Uterine smooth muscle cell (primary cell): ENCODE measurements at places on chromosomes 11 and 22. TPM values are rescaled to one million over a fixed set of nuclear protein-coding genes. Genes with fewer than 3 reads are reported as not detected.

DTX4 gene
- 0.22 and 0.25 TPM in 2 replicates for total RNA-seq

FGF19 gene
- total RNA-seq = not detected in 2 replicates

SESN3 gene
- 7.0 and 10.6 TPM in 2 replicates for total RNA-seq

DGCR6 gene
- 0.44 and 2.2 TPM in 2 replicates for total RNA-seq

TIMM10B gene
- total RNA-seq = 44.7 and 51.0 TPM in 2 replicates

MOGAT2 gene
- total RNA-seq = not detected in 2 replicates

USH1C gene
- total RNA-seq = not detected in 2 replicates

NEFH gene
- total RNA-seq = 0.37 and 0.44 TPM in 2 replicates

KRTAP5-1 gene
- not detected in 2 replicates for total RNA-seq

TMPRSS4 gene
- total RNA-seq = not detected in 2 replicates

PRR33 gene
- not detected in 2 replicates for total RNA-seq
